ENCODE measurements at places on chromosomes 16 and 17.
A peak's percentile ranks its signal among the peaks of the same experiment; 100 is the strongest.

- DNase-seq, result no peak
Measured at GRCh38 chr16:28491230-28491969, 474 bp downstream of the CLN3 start.

- no peak for DNase-seq
Measured at GRCh38 chr17:8470447-8471047, 34.9 kb downstream of the NDEL1 start.

GRCh38 chr17:57856792-57857620 lies 7.2 kb upstream of the MRPS23 start:
- no peak for DNase-seq

DNA sequence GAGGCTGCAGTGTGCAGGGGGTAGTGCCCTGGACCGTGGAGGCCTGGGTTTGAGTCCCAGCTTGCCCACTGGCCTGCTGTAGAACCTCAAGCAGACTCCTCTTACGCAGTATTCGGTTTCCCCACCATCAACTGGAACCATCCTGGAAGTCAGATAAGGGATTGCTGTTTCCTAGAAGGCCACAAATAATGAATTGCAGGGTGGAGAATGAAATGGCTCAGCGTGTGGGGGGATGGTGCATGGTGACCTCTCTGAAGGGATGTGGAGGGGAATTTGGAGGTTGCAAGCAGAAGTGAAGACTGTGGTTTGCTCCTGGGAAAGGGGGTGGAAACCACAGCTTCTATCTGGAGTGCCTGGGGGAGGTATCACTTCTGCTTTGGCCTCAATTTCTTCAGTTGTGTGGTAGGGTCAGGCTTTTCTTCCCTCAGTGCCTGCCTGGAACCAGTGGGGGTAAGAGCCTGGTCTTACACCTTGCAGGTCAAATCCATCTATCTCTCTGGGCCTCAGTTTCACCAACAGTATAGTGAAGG lies 1.7 kb downstream of the ADGRG5 start:
- DNase-seq, result peak; percentile 66

DNA sequence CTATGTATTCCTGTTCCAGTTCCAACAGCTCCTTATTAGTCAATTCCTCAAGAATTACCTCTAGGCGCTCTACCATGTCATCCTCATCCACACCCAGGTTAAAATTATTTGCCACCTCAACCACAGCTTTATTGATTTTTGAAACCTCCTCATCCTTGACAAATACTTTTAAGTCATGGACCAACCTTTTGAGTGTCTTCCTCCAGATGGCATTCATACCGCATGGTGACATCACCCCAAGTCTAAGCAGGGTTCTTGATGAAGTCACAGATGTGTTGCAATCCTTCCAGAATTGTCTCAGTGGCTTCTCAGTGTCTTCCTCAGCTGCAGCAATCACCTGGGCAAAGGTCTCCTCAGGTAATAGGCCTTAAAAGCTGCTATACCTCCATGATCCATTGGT lies 40.1 kb downstream of the BCL7C start:
- no peak for DNase-seq

DNA sequence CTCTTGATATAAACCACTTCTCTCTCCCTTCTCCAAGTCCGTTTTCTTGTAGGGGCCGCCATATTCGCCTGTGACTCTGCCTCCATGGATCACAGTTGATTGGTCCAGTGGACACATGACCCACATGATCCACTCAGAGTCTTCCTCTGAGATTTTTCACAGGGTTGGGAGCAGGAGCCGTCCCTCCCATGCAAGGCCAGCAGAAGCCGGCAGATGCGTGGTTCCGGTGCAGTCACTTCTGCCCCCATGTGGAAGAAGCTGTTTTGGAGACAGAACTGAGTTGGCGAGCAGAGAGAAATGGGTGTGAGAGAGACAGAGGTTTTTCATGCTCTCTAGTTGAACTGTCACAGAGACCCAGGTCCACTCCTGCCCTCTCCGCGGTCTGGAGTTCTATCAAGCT lies 83.3 kb downstream of the C16orf95 start:
- no peak for DNase-seq

All from germinal center (tissue), 1 donor.